ENCODE measurements at places on chromosomes 12 and 14.

- DNase-seq: no peak
Observed at GRCh38 chr12:132329036-132329719, at the start of gene GALNT9. Gene GALNT9 (minus strand): TSS chr12:132329589. CDS start chr12:132329203, 386 bp downstream.

DNA sequence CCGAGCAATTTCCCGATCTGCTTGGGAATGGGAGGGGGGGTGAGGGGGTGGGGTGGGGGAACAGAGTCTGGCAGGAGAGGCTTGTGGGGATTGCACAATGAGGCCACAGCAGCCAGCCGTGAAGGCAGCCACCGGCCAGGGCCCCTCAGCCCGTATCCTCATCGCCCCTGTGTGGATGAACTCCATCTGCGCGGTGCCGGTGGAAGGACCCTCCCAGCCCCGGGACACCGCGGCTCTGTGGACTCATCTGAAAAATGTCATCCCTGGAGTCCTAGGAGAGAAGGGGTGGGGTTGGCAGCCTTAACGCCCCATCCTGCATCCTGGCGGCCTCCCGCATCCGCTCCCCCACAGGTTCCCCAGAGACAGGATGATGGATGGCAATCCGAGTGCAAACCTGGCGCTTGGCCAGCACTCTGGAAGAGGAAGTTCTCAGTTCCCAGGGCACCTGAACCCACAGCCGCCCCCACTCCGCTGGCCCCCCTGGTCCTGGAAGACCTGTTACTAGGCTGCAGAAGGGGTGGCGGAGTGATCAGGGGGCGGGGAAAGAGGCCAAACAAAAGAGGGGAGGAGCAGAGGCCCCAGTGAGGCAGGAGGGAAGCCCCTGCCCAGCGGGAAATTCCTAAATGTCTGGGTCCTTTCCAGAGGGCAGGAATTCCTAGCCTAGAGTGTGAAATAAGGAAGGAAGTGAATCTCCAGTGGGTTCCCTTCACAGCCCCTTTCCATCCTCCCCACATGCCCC lies 1.2 kb upstream of the TNFAIP2 start:
- DNase-seq: no peak

- no peak for DNase-seq
Observed at GRCh38 chr12:19957308-19958125, 410.8 kb upstream of the PDE3A start.

GRCh38 chr12:87086118-87086891 lies 830.1 kb upstream of the MGAT4C start:
- DNase-seq: no peak

GRCh38 chr12:22687361-22688076 lies 62.5 kb downstream of the ETNK1 start:
- DNase-seq: no peak

- no peak for DNase-seq
Observed at GRCh38 chr12:119005913-119006312, 24.6 kb downstream of the SRRM4 start.

GRCh38 chr12:128314611-128315010 lies 47.6 kb downstream of the TMEM132C start:
- DNase-seq: no peak

- DNase-seq: no peak
Observed at GRCh38 chr12:45268672-45269411, 52.9 kb downstream of the ANO6 start.

DNA sequence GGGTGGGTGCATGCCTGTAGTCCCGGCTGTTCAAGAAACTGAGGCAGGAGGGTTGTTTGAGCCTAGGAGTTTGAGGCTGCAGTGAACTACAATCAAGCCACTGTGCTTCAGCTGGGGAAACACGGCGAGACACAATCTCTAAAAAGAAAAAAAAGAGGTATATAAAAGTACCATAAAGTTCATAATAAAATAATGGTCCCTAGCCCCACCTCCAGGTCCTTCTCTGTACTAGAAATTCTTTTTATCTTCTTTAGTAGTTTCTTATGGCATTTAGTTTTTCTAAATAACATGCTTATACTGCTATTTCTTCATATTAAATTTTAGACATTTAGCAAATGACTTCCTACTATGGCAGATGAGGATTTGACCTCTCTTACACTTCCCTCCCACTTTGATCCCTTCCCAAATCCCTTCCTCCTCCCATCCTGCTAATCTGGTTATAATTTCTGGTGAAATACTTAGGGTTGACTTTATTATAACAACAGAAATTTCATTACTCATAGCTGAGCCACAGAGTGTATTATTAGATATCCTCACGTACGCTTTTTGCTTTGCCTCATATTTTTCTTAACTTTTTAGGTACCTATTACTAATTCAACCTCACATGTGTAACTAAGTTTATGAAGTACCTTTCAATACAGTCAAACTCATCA lies 94.7 kb downstream of the SLC41A2 start:
- no peak for DNase-seq

- DNase-seq: no peak
Observed at GRCh38 chr14:101587441-101587911, 26.2 kb downstream of the DIO3 start.

DNA sequence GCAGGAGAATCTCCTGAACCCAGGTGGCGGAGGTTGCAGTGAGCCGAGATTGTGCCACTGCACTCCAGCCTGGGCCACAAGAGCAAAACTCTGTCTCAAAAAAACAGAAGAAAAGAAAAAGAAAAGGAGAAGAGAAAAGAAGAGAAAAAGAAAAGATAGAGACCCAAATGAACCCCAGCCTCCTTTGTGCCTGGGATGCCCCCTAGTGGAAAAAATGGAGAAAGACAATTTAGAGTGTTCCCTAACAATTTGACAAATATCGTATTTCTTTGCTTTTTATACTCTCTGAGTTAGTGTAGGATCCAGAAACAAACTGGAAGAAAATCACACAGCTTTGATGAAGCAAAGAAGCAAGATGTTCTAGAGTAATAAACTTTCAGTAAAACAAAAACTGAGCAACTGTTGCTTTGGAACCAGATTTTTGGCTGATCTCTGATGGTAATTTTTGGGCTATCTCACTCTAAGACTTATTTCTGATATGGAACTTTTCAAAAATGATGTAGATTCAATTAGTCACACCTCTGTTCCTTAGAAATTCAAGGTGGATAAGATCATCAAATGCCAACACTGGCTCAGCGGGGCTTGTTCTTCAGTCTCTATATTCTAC lies 18.6 kb upstream of the PRKAB1 start:
- DNase-seq: no peak

DNA sequence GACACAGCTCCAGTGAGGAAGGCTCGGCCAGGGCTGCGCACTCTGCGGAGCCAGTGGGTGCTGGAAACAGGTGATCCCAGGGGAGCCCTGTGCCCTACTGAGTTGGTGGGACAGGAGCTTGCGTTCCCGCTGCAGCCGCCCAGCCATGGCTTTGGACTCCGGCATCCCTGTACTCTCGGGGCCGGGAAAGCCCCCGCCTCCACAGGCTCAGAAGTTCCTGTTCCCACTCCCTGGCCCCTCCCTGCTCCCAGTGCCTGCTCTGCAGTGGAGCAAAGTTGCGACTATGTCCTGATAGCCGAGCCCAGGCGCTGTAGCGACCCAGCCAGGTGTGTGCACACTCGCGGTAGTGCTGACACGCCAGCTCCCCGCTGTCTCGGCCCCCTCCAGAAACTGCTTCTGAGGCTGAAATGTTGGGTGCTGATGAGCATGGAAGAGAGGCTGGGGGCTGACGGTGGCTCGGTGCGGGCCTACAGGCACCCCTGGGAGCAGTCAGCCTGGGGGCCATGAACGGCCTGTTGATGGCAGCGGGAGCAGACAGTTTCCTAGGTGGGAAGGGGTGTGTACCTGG lies 344.6 kb upstream of the MGAT4C start:
- no peak for DNase-seq

- DNase-seq: no peak
Observed at GRCh38 chr12:16389594-16389993, 42.1 kb downstream of the MGST1 start.

- DNase-seq: no peak
Observed at GRCh38 chr14:64919618-64920017, 5.4 kb downstream of the CHURC1 start.

GRCh38 chr12:93737457-93738198 lies 60.5 kb downstream of the CRADD start:
- no peak for DNase-seq

GRCh38 chr12:97800561-97800960 lies 338.0 kb downstream of the RMST start:
- DNase-seq: no peak

DNA sequence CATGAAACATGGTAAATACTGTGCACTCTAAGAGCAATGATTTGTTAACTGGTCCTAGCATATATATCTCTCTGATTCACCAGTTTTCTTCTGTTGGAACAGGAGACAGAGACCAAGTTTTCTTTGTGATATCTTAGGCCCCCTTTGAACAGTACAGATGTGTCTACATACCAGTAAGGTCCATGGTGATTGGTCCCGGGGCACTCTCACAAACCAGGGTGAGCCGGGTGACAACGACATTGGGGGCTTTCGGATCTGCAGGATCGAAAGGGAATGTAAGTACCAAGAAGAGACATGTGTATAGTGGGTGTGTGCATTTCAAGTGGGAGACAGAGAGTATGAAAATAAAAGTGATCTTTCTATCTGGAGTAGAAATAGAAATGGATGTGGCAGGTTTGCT lies 11.3 kb upstream of the ERP27 start:
- DNase-seq: no peak

DNA sequence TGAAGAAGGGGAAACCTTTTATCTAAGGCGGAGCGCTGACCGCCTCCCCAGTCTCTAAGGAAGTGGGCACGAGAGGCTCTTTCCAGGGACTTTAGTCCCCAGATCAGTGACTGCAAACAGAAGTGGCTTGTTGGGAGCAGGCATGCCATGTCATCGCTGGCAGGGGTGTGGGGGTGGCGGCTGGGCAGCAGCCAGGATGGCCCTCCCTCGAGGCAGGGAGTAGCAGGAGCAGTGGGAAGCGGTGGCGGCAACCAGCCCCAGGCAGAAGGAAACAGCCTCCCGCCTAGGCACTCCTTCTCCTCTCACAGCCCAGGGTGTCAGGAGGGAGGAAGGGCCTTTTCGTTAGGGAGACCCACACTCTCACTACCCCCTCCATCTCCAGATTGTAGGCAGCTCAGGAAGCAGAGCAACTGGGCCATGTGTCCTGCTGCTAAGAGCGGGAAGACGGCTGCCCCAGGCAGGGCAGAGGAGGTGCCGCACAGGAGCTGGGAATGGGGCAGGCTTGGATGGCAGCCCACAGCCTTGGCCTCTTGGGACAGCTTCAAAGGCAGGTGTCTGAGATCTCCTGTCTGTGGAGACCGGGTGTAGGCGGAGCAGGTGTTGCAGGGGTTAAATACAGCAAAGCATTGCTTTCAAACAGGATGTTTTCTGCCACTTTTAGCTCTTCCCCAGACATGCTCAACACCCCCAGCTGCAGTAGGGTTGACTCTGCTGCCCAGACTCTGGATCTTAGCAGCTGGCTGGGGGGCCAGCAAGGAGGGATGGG lies 21.8 kb downstream of the VDR start:
- no peak for DNase-seq

GRCh38 chr14:48857366-48857765 lies 728.8 kb downstream of the RPS29 start:
- no peak for DNase-seq

DNA sequence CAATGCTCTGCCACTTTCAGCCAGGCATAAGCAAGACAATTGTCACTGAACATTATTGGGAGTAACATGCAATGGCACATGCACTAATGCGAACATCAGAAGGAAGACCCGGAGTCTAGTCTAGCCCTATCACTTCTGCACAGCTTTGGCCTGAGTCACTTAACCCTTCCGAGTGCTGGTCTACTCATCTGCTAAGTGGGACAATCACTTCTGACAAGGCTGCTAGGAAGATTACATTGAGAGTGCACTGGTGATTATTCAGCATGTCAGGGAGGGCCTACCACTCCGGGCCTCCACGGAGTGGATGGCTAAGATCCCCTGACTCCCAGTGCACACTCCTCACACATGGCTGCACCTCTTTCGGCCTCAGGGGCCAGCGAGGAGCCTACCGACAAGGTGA lies 240.9 kb downstream of the DPF3 start:
- DNase-seq: no peak

DNA sequence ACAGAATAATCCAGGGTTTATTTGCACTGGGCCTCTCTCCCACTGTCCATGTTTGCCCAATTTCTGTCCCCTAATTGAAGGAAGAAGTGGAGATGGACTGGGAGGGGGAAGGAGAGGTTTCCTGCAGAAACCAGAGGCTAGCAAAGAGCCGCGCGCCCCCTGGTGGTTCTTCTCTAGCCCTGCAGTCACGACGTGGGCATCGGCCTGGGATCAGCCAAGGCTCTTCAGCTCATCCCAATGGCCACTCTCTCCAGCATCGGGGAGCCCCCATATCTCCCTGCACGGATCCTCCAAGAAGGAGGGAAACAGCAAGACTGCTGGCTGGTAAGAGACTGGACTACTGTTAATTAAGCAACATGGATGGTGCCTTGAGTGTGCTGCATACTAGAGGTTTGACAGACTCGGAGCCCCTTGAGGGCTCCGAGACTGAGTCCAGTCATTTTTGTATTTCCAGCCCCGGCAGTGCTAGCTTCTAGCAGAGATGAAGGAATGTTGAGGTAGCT lies 18.7 kb downstream of the ZBTB39 start:
- peak; percentile 56 for DNase-seq

- no peak for DNase-seq
Observed at GRCh38 chr12:3371018-3371417, 120.0 kb upstream of the PRMT8 start.

DNA sequence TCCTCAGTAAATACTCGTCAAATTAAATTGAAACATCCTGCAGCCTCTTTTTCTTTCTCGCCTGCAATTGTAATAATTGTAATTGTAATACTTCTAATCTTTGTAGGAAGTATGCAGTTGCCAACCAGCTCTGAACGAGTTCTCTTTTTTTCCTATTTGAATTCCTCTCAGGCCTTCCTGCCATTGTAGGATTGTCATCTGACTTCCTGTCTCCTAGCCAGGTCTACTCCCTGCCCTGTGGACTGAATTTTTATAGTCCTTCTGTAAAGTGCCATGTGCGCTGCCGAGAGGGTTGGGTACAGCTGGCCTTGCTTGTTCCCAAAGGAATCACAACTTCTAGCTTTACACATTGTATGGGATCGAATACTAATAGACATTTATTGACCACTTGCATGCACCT lies 183.3 kb downstream of the SSPN start:
- no peak for DNase-seq

- no peak for DNase-seq
Observed at GRCh38 chr12:87804386-87804785, 224.8 kb downstream of the C12orf50 start.

Data from stimulated activated CD8-positive, alpha-beta memory T cell treated with anti-CD3 and anti-CD28 coated beads, Interleukin-4, amount 100 ng/mL, for 4 hours (primary cell).